Caki2 (cell line): ENCODE measurements at places on chromosomes 13 and 19.

- no peak for DNase-seq
These were observed 202.9 kb upstream of the KLHL1 start for GRCh38 chr13:70311191-70311590.

- no peak for DNase-seq
These were observed 27.1 kb downstream of the ZNF546 start for GRCh38 chr19:40023969-40024368.

GRCh38 chr13:48533961-48534600 is 1.2 kb upstream of the RCBTB2 start:
- DNase-seq, result no peak

- no peak for DNase-seq
These were observed 210.4 kb upstream of the ZNF536 start for GRCh38 chr19:30161770-30162169.

GRCh38 chr19:1747285-1748114 is 5.8 kb upstream of the ONECUT3 start:
- DNase-seq, result peak; percentile 98

DNA sequence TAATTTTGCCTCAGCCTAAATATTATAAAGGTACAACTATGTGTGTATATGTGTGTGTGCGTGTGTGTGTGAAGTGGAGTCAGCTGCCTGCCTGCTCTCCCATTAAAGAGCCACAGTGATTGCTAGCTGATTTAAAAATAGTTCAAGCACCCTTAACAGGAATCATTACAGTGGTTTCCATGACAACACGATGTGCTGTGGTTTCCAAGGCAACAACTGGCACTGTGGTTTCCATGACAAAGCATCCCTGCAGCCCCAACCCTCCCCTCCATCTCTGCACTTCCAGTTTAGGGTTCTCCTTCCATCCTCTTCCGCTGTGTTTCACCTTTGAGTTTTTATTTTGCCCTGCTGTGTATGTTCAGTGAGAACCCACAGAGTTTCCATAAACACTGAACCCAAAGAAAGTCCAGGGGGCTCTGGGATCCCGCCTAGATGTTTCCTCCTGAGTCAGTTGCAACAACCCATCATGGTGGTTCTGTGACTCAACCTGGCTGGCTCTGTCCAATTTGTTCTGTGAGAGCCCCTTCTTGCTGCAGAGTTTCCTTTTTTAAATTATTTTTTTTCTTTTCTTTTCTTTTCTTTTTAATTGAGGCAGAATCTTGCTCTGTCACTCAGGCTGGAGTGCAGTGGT is 7.1 kb upstream of the PNMA8A start:
- peak; percentile 36 for DNase-seq

GRCh38 chr13:76885203-76886004 is 801 bp downstream of the KCTD12 start:
- DNase-seq, result peak; percentile 69

DNA sequence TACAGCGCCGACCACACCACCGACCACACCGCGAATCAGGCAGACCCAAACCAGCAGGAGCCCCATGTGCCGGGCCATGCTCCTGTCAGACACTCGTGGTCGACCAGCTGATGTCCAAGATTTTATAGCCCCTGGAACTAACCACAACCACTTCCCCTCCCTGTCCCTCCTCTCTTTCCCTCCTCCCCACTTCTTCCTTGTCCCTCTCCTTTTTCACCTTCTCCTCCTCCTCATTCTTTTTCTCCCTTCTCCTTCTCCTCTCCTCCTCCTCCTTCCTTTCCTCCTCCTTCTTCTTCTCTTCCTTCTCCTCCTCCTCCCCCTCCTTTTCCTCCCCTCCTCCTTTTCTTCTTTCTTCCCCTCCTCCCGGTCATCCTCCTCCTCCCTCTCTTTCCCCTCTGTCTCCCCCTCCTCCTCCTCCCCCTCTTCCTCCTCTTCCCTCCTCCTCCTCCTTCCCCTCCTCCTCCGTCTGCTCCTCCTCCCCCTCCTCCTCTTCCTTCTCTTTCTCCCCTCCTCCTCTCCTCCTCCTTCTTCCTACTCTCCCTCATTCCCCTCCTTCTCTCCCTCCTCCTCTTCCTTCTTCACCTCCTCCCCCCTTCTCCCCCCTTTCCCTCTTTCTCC is 670 bp downstream of the BSPH1 start:
- DNase-seq, result no peak

DNA sequence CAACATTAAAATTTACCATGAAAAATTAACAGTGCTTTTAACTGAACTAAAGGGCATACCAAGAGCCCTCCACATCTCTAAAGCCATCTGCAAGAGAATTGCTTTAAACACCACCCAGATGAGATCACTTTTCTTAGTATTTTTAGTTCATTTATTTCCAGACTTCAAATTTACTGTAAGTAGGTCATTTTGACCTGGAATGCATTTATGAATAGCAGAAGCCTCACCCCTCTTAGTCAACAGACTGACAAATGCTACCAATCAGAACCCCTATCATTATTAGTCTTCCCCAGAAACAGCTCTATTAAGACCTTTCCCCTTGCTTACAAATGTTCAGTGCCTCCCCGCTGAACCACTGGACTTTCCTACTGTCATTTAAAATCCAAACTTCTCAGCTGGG is 27.3 kb downstream of the RUBCNL start:
- no peak for DNase-seq

GRCh38 chr19:2385053-2385721 is 25.1 kb downstream of the TMPRSS9 start:
- peak; percentile 91 for DNase-seq

GRCh38 chr19:7912697-7913564 is 1.7 kb upstream of the TGFBR3L start:
- DNase-seq, result no peak

DNA sequence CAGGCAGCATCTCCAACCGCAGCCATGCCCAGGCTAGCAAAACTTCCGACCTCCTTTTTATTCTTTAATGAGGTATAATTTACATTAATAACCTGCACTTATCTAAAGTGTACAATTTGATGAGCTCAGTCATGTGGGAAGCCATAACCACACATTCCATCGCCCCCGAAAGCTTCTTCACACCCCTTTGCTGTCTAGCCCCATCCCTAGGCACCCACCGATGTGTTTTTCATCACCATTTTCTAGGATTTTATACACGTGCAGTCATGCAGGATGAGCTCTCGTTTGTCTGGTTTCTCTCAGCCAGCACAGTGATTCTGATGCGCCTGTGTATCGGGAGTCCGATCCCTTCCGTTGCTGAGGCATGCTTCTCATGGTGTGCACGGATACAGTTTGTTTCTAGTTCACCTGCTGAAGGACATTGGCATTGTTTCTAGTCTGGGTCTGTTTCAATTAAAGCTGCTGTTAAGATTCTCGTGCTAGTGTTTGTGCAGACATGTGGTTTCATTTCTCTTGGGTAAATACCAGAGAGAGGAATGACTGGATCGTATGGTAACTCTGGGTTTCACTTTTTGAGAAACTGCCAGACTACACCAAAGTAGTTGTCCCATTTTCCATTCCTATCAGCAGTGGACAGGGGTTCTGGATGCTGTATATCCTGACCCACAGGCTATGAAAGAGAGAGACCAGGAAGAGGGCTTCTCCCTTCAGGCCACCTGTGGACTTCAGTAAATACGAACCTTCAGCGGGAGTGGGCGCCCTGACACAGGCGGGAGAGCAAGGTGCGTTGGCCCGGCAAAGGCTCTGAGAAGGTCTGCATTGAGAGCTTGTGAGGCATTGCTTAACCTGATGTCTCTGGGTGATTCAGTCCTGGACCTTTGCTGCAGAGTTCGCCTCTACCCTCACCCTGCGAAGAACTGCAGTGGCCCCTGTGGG is 4.9 kb downstream of the AP1M1 start:
- no peak for DNase-seq

DNA sequence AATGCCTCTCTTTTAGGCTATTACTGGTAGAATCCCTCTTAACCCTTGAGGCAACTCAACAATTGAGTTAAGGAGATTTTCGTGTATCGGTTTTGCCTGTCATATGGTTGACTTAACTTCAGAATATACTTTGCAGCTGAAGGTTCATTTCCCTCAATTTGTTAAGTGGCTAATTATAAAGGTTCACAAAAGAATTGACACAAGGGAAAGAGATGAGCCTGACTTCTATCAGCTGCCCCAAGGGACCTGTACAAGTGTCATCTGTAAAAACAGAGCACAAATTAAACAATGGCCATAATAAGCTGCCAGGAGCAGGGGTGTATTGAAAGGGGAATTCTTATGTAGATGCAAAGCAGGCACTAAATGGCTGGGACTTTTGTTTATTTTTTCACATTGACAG is 334.8 kb upstream of the OBI1 start:
- DNase-seq, result no peak

DNA sequence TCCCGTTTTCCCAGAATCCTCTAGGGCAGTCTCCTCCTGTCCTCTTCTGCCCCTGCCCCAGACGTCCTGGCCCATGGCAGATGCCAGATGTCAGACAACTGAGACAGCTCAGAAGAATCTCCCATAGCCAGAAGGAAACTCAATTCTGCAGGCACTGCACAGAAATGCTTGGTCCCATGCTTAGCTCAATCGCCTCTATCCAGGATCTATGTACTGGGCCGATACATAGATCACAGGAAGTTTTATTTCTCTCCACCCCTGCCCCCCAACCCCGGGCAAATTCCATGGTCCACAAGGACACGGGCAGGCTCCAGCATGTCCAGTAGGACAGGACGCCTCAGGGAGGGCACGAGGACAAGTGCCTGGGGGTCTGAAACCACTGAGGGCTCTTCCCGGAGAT is 4.8 kb downstream of the MBD3 start:
- DNase-seq, result no peak

DNA sequence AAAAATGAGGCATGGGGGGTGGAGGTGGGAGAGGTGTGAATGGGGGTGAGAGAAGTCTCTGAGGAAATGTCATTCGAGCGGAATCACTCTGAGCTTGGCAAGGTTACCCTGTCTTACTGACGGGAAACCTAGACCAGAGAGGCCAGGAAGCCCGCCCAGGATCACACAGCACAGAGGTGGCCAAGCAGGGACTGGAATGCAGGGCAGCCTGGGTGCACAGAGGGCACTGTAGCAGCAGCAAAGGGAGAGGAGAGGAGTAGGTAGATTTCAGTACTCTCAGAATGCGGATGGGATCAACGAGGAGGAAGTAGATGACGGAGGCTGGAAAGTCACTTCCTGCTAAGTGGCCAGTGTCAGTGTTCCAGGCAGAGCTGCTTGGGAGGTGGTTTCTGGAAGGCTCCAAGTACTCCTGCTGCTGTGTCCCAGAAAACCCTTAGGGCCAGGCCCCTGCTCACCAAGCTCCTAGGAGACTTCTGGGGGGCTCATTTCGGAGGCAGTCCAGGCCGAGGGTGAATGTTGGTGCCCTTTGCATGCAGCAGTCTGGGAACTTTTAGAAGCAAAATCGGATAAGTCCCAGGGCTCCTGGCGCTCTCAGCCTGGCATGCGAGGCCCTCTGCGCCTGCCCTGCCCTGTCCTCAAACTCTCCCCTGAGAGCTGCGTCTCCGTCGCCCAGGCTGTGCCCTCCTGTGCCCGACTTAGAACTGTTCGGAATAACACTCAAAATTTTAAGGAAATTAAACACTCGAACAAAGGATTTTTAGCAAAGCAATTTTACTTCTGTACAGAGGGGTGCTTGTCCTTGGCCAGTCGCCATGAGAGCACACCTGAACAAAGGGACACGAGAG is 33.5 kb downstream of the DNM2 start:
- no peak for DNase-seq

- DNase-seq, result no peak
These were observed 54.0 kb upstream of the GTF3A start for GRCh38 chr13:27370305-27370872.

- DNase-seq, result no peak
These were observed 44.9 kb downstream of the ESD start for GRCh38 chr13:46751811-46752635.

GRCh38 chr19:35457173-35457572 is 9.1 kb downstream of the FFAR2 start:
- no peak for DNase-seq

DNA sequence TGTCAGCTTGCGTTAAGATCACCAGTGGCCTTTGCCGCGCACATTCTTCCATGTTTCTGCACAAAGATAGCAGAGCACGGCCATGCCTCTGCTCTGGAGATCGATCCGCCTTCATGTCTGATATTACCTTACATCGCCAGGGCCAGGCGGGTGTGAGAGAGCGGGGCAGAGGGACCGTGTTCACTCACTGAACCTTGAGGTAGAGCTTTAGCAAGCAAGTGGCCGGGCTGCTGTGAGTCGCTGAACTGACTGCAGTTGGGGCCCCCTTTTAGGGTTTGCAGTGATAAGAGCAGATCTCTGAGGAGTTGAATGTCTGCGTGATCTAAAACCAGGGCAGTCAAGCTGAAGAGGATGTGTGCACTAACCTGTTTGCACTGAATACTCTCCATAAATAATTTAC is 275.4 kb upstream of the OBI1 start:
- DNase-seq, result no peak

DNA sequence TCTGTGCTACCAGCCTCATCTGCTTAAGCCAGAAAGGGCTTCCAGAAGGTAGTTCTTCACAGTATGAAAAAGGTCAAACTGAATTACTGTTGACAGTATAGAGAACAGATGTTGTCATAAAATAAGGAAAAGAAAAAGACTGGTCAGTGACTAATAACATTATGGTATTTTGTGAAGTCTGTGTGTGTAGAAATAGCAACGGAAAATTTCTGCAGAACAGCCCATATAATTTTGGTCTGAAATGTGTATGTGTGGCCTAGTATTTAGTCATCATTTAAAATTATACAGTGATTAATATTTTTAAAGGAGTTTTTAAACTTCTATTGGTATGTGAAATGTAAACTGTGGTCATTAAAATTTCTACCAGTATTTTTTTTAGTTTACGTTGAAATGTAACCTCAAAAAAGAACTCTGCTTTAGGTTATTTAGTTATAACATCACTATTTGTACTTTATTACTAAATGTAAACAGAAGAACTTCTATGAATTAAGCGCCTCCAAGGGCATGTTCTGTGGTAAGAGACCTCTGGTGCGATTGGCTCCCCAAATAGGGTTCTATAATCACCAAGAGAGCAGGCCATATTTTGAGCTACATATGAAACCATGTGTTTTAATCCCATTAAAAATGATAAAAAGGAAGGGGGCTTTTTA is 3.3 kb upstream of the GPR183 start:
- DNase-seq, result no peak

DNA sequence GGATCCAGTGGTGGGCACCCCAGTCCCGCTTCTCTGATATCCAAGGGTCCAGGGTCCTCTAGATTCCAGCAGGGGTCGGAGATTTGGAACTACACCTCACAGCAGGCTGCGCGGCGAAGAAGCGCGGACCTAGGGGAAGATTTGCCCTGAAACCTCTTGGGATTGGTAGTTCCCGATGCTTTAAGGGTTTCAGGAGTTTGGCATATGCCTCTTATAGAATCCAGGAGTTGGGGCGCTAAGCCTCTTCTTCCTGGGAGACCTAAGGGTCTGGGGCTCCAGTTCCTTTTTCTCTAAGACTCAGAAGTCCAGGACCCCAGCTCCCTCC is 349 bp downstream of the BCL2L12 start:
- DNase-seq, result no peak
